ENCODE measurements at places on chromosomes 5 and 9.

DNA sequence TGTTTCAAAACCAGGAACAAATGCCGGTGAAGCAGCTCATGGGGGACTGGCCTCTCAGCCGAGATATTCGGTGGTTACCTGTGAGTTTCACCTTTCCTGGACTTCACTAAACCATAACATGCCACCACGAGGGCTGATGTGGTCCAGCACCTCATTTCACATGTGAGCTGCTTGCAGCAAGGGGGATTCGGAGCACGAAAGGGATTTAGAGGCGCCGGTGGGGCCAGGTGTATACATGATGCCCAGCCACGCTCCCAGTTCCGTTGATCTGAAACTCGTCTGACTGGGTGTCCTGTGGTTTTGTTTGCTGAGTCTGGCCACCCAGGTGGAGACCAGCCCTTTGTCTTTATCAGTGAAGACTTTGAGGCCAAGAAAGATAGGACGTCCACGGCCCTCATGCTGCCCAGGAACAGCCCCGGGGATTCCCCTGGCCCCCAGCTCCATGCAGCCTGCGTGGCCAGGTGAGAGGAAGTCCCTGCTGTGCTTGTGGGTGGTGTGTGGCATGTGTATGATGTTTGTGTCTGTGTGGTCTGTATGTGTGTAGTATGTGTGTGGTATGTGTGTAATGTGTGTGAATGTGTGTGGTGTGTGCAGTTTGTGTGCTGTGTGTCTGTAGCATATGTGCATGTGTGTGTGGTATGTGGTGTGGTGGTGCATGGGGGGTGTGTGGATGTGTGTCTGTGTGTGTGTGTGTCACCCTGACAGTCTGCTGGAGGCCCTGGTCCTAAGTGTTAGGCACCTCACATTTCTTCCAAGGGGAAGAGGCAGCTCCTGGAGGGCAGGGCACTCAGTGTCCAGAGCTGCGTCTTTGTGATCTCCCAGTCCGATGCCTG lies 23.4 kb downstream of the PHF2 start:
- DNase-seq: no peak

GRCh38 chr5:92729088-92729487 lies 851.9 kb downstream of the NR2F1-AS1 start:
- no peak for DNase-seq

GRCh38 chr5:139768807-139769465 lies 26.7 kb upstream of the PSD2 start:
- no peak for DNase-seq

DNA sequence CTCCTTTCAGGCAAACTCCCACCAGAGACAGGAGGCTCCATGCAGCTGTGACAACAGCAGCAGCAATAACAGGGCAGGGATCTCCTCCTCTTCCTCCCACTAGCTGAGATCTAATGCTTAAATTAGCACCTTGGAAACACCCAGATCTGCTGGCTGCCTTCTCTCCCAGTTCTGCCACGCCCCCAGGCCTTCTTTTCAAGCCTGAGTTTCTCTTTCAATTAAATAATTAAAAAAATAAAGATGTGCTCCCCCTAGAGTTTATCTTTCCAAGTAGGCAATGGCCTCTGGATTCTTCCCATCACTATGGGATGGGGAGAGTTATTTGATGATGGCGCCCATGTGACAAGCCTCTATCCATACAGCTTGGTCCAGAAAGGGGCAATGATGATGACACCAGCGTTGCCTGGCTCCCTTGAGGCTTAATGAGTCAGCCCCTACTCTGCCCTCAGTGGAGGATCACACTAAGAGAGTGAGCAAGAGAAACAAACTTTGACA lies 3.8 kb downstream of the FAM219A start:
- peak; percentile 51 for DNase-seq

DNA sequence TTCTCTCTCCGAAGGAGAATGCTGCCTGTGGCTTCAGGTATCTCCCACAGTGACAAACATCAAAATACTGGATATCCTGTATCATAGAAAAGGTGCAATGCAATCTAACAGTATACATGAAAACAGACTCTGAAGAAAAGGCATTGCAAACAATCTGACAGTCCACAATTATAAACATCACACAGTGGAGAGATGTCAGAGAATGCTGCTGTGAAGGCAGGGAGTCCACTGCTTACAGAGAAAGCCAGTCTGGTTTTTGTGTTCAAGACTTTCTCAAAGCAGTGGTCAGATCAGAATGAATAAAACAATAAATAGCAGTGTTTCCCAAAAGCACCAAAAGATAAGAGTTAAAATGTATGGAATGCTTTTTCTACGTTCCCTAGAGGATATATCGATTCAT lies 28.7 kb downstream of the TTC23L start:
- DNase-seq: no peak

DNA sequence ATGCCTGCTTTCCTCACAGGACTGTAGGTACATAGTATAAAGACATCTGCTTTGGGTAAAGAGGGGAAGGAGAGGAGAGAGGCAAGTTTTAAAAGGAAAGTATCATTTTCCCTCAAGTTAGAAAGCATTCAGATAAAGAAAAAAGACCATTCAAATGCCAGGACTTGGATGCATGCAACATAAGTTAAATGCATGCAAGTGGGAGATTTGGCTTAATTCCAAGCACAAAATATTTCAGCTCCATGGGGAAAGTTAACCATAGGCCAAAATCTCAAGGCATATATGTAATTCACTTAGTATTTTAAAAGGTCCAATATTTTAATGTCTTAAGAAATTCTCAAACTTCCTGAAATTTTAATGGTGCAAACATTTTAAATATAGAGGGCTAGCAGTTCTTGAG lies 36.4 kb downstream of the POU5F2 start:
- no peak for DNase-seq

GRCh38 chr5:7759951-7760580 lies 90.9 kb downstream of the CFAP90 start:
- DNase-seq: no peak

- no peak for DNase-seq
Observed at GRCh38 chr5:29469581-29469980, 1723.9 kb upstream of the CDH6 start.

GRCh38 chr9:125472562-125472925 lies 210.9 kb downstream of the GAPVD1 start:
- DNase-seq: no peak

GRCh38 chr9:93072383-93072795 lies 13.9 kb downstream of the SUSD3 start:
- DNase-seq: no peak

DNA sequence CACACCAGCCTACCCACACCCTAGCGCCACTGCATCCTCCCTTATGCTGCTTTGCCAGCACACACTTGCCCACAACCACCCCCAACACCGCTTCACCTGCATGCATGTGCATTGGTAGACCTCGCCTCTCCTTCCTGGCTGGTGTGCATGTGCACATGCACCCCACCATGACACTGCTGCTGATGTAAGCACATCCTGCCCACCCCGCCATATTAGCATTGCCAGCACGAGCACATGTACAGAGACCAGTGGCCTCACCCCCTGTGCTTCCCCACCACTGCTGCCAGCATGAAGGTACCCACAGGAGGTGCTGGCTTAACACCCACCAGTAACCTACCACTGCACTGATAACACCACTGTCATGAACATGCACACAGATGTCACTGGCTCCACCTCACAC lies 218.2 kb downstream of the SLCO4C1 start:
- DNase-seq: no peak

- DNase-seq: no peak
Observed at GRCh38 chr9:87516222-87516925, 18.7 kb downstream of the DAPK1 start.

DNA sequence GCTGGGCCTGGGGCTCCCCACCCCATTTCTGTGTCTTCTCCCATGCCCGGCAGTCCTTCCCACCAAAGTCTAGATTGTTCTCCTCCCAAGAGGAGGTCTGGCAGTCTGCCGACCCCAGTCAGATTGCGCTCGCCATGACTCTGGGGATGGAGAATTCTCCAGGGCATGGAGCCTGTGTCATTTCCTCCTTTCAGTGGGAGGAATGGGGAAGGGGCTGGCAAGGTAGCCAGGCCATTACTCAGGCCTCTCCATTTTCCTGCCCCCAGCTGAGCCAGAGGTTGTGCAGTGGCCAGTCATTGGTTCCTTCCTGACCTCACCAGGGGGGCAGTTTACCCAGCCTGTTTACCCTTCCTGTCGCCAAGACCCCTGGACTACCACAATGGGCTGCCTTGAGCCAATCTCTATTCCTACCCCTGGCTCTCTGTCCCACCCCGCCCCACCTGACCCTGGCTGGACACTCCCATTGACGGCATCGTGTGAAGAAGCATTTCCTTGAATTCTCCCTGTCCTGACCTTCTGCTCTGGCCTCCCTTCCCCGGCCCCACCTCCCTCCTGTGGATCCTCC lies 628 bp downstream of the SYNPO start:
- DNase-seq: no peak

- no peak for DNase-seq
Observed at GRCh38 chr5:85334-85995, 6.5 kb upstream of the PLEKHG4B start.

- no peak for DNase-seq
Observed at GRCh38 chr5:170524576-170524975, 20.8 kb downstream of the KCNIP1 start.

DNA sequence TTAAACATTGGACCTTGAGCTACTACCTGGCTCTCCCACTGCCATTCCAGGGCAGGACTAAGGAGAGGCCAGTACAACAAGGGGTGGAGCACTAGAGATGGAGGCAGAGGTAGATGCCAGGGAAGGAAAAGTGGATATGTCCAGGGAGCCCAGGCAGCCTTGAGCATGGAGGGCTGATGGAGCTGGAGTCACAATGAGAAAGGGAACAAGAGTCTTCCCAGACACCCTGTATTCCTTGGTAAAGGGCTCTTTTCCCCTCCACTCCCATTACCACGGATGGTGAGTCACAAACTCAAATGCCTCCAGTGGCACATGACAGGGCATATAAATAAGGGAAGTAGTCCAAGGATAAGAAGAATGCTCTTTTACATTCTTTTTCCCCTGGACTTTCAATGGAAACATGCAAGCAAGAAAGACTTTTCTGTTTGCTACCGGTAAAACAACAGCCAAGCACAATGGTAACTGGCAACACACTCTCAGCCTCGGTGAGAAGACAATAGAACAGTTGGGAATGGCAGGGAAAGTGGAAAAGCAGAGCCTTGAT lies 16.7 kb downstream of the ERAP1 start:
- no peak for DNase-seq

DNA sequence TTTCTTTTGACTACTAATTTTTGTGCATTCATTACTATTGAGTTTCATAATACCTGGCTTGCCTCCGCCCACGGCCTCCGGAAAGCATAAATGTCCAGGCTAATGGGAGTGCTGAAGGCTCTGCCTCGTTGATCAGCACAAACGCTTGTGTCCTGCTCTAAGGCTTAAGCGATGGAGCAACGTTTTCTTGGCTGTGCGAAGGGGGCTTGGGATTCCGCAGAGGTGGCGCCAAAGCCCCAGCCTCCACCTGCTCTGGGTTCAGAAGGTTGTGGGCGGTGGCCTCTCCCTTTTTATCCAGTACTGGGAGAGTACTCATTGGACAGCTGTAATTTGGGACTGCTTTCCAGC lies 19.7 kb downstream of the ANXA2R start:
- no peak for DNase-seq

- DNase-seq: no peak
Observed at GRCh38 chr5:88952996-88953643, 70.1 kb upstream of the MEF2C start.

DNA sequence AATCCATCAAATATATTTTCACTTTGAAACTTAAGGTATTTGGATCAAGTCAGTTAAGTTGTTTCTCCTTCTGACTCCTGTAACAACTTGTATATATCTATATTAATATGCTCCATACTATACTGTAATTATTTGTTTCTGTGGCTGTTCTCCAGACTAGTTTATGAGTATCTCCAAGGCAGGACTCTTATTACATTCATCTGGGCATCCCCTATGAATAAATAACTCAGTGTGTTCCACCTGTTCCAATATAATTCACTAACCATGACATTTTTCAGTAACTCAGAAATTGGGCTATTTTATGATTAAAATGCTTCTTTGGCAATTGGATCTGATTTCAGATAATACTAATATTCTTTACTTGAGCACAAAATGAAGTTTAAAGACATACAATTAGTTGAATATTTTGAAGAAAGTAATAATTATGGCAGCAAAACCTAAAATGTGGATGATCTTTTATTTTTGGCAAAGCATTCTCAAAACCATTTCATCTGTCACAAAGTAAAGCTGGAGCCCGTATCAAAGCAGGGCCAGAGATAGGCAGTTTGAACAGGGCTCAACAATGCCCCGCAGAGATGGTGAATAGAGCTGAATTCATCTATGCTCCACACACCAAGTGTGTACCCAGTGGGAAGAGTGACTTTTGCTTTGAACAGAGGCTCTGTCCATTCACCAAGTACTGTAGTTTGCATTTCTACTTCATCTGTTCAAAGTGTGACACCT lies 314.3 kb downstream of the PDE4D start:
- DNase-seq: no peak

GRCh38 chr5:6788956-6789649 lies 75.9 kb downstream of the TENT4A start:
- DNase-seq: no peak

GRCh38 chr5:175623088-175623487 lies 34.8 kb upstream of the HRH2 start:
- no peak for DNase-seq

DNA sequence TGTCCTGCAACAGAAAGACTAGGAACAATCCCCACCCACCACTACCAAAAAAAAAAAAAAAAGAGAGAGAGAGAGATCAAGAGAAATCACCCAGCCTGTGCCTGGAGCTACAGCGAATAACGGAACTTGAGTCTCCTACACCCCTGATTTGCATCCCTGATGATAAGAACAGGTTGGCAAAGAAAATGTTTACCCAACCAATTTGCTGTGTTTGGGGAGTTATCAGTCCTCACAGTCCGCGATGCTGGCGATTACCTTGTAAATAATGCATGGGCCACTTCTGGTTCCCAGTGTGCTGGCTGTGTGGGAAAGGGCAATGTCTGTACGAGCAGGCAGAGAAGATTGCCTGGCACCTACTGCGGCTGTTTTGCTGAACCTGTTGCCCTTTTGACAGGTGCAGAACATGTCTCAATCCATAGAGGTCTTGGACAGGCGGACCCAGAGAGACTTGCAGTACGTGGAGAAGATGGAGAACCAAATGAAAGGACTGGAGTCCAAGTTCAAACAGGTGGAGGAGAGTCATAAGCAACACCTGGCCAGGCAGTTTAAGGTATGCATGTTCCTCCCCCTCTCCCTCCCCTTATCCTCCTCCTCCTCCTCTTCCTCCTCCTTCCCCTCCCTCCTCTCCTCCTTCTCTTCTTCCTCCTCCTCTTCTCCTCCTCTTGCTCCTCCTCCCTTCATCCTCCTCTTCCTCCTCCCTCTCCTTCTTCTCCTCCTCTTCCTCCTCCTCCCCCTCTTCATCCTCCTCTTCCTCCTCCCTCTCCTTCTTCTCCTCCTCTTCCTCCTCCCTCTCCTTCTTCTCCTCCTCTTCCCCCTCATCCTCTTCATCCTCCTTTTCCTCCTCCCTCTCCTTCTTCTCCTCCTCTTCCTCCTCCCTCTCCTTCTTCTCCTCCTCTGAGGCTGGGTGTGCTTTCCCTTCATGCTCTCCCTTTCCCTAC lies 8.3 kb downstream of the OLFM1 start:
- DNase-seq: no peak

GRCh38 chr9:34459941-34460340 lies 1.3 kb downstream of the DNAI1 start:
- no peak for DNase-seq

Measured in GM04503 (cell line).